Esophagus squamous epithelium (tissue), 5 donors: ENCODE measurements at places on chromosomes 7 and 10.

GRCh38 chr7:65279795-65280194 lies 93.9 kb upstream of the ZNF92 start:
- DNase-seq: no peak

- DNase-seq: no peak
These were observed 70.6 kb downstream of the PTPRE start for GRCh38 chr10:127977357-127978009.

GRCh38 chr10:114874827-114875411 lies 53.3 kb downstream of the FHIP2A start:
- DNase-seq: no peak

- DNase-seq: no peak
These were observed 34.1 kb downstream of the GSDME start for GRCh38 chr7:24723178-24723530.

DNA sequence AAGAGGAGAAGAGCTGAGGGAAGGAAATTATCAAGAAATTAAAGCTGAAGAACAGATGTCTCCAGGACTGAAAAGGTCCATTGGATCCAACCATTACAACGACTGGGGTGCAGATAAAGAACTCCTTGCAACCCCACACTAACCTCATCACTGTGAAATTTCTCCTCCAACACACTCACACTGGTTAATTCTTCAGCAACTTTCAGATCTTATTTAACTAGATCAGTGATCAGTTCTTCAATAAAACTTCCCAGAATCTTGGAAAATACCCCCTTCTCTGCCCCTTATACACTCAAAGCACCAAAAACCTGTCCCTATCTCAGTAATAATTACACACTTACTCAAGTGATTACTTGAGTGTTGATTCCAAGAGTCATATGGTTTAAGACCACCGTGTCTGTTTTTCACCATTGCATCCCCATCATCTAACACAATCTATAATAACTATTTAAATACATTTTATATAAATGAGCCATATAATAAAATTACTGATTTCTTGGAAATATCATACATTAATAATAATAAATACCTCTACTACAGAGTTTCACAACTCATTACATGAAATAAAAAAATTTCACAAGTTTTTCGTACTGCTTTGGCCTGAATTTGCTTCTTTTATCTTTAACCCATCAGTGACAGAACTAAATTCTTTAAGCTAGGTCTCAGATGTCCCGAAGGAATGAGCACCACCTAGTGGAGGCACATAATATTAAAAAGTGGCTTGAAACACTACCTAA lies 123.7 kb downstream of the MPP7 start:
- DNase-seq: no peak

DNA sequence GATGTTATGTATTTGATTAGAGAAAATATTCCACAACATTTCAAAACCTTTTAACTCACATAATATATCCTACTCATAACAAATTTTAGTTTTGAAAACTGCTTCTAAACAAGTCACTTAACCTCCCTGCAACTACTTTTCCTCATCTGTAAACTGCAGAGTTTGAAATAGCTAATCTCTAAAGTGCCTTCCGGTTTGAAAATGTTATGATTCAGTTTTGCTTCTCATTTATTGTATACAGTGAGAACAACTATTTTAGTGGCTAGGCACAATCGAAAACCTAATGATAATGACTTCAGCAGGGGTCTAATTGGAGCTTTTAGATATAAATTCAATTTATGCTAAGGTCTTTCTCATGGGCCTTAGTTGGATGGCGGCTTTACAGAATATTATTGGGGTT lies 30.7 kb upstream of the TEX47 start:
- no peak for DNase-seq

DNA sequence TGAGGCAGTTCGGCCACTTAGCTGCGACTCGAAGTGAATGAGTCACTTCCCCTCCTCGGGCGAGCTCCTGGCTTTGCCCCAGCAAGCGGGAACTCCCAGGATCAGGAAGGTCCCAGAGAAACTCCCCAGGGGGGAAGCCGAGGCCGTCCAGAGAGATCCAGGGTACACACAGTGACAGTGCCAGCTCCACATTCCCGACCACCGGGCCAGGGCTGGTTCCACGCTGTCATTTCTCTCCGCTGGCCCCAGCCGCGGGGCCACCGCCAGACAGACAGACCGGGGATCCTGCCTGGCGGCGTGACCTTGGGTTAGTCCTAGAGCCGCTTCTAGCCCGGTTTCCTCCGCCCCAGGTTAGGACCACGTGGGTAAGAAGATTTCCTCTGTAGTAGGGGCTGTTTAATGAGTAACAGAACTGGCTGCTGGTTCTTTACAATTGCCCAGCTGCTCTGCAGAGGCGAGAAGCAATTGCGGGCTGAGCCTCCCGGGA lies 463 bp upstream of the UPP1 start:
- peak; percentile 73 for DNase-seq

- no peak for DNase-seq
These were observed 175.4 kb downstream of the SORCS3 start for GRCh38 chr10:104816501-104816900.

DNA sequence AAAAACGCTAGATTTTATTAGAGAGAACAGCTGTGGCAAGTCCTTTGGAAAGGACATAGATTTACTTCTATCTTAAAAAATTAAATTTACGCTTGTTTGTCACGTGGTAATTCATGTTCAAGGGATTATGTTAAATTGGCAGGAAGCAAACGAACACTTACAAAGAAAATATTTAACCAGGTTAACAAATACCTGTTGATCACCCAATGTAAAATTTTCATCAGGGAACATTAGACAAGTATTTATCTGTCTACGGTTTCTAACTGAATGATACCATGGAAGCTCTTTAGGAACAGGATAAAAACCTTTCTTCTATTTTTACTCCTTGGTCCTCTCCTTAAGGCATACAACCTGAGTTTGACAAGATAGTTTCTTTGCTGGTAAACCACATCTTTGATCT lies 122.2 kb downstream of the NOC3L start:
- no peak for DNase-seq

- DNase-seq: no peak
These were observed 1.9 kb upstream of the LRRC18 start for GRCh38 chr10:48941427-48942075.

GRCh38 chr10:114271779-114272167 lies 32.7 kb downstream of the VWA2 start:
- no peak for DNase-seq

- no peak for DNase-seq
These were observed 88.1 kb downstream of the SEPTIN14 start for GRCh38 chr7:55774327-55775050.

GRCh38 chr10:101237982-101238731 lies 8.9 kb upstream of the LBX1 start:
- DNase-seq: no peak

DNA sequence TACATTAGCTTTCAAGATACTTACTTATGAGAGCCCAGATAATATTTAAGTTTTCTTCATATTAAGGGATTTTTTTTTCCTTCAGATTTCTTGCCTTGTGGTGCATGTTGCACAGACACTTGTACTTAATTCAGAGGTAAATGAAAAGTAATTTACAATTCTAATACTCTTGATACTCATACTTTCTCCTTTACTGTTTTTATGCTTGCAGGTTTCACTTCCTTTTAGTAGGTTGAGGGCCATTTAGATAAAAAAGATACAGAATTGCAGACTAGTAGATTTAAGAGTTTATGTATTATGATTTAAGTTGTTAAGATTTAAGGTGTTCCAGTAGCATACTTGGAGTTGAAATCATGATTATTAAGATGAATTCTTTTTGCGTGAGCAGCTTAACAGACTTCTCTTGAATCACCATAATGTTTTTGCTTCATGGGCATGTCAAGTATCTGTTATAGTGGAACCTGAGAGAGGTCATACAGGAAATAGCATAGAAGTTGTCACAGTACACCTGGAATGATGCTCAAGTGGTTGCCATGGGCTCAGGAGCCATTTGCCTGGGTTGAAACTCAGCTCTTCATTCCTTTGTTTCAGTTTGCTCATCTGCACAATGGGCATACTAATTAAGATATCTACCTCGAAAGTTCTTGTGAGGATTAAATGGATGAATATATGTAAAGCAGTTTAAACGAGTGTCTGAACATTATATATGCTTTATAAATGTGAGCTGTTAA lies 174.8 kb upstream of the PRPS1L1 start:
- no peak for DNase-seq

GRCh38 chr10:78248651-78249464 lies 215.2 kb downstream of the RPS24 start:
- no peak for DNase-seq

GRCh38 chr7:138257459-138258196 lies 181.4 kb downstream of the AKR1D1 start:
- no peak for DNase-seq

DNA sequence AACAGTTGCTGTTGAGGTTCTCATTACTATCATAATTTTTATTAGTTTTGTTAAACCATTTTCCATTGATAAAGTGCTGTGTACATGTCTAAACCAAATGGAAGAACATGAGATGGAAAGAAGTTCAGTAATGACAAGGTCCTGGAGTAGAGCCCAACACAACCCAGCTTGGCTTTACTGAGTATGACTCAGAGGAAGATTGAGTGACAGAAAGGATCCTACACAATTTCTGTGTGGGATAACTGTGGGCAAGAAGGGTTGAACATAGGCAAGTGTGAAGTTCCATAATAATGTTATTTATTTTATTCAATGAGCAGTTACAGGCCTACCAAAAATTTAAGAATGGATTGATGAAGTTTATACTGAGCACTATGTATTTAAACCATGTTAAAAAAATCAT lies 15.9 kb downstream of the PRKG1 start:
- no peak for DNase-seq

DNA sequence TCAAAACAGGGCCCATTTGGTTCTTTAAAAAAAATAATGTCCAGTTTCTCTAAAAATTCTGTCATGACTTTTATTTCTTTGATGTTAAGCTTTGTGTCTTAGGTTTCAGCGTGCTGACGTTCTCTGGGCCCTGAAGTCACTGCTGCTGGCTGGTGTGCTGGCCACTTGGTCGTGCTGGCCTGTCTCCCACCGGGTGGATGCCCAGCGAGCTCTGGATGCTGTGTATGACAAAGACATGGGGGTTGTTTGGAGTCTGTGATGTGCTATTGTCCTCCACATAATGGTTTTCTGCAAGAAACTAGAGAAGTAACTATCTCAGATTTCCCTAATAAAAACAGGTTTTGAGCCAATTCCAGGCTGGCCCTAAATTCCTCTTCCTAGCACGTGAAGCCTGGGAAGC lies 9.5 kb upstream of the IDI2 start:
- DNase-seq: no peak

DNA sequence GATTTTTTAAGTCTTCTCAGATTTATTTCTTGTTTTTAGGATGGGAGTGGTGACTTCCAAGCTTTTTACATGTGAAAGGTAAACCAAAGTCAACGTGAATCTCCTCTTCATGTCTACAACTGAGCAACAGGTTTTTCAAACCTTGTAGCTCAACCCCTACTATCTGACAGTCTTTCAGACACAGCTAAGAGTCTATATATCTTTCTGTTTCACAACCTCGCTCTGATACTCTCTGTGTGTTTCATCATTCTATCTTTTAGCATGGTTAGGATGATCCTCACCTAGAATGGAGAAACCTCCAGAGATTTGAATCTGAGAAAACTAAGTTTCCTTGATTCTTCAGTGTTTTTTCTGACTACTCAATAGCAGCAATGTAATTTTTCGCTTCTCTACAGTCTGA lies 96.1 kb downstream of the EPDR1 start:
- DNase-seq: no peak

- DNase-seq: no peak
These were observed 40.3 kb downstream of the ZNF22 start for GRCh38 chr10:45040921-45041542.

DNA sequence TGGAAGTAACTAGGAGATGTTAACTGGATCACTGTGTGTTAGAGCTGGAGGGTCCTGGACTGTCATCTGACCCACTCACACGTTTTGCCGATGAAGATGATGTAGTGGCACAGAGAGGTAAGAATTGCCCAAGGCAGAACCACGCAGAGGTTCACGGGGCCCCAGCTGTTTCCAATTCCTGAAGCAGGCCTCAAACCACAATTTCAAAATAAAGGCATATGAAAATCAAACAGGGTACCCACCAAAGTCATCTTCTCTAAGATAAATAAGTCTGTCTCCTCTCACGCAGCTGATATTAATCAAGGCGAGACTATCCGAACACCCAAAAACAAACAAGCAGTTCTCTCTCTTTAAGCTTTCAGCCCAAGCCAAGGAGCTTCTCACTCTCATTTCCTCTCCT lies 113.3 kb upstream of the JCAD start:
- DNase-seq: no peak

GRCh38 chr10:19815036-19815730 lies 1.0 kb upstream of the PLXDC2 start:
- no peak for DNase-seq

- DNase-seq: no peak
These were observed 4.1 kb downstream of the ACBD7 start for GRCh38 chr10:15084502-15084922.

DNA sequence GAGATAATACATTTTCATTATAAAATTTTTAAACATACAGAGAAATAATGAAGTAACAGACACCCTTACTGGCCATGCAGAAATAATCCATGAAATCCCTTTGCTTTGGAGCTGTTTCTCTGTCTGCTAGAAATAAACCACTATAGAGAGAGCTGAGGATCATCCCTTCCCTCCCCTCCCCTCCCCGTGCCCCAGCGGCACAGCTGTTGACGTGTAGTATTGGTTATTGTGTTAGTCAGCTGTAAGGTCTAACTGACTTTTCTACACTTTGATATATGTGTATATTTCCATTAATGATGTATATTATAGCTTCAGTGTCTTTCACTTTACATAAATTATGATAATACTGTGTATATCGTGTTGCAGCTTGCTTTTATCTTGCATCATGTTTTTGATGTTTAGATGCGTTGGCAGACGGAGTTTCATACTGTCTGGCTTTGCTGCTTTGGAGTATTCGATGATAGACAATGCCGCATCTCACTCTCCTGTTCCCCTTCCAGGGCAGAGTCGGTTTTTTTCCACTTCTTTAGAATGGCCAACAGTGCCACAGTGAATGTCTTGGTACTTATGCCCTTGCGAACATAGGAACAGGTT lies 27.4 kb upstream of the GRID1 start:
- no peak for DNase-seq

- DNase-seq: no peak
These were observed 53.2 kb downstream of the FAM53B start for GRCh38 chr10:124691002-124691401.

- DNase-seq: no peak
These were observed 48.9 kb upstream of the KDM7A start for GRCh38 chr7:140225562-140226249.

DNA sequence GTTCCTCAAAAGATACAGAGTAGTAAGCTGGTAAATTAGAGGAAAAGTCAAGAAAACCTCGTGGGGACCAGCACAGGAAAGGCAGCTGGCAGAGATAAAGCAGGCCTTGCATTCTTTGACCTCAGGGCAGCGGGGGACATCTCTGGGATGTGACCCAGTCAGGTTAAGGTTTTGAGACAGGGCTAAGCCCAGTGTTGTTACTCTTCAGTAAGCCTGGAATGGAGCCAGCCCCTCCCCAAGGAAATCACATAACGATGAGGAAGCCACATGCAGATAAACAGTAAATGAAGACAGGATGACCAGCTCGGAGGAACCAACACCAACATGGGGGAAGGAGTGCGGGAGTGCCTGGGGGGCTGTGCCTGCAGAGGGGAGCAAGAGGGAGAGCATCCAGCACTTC lies 99.6 kb downstream of the JAZF1 start:
- DNase-seq: no peak

GRCh38 chr7:101299511-101300464 lies 21.8 kb downstream of the IFT22 start:
- DNase-seq: no peak

- no peak for DNase-seq
These were observed 33.5 kb downstream of the CUL2 start for GRCh38 chr10:35056686-35057085.

- no peak for DNase-seq
These were observed 23.7 kb downstream of the ACSL5 start for GRCh38 chr10:112397592-112397991.

GRCh38 chr7:134284952-134285351 lies 31.8 kb downstream of the SLC35B4 start:
- DNase-seq: no peak
